K562 (cell line): ENCODE measurements at places on chromosomes 4 and X. TPM values are rescaled to one million over a fixed set of nuclear protein-coding genes. Genes with fewer than 3 reads are reported as not detected.
A peak's percentile ranks its signal among the peaks of the same experiment; 100 is the strongest.

DNA sequence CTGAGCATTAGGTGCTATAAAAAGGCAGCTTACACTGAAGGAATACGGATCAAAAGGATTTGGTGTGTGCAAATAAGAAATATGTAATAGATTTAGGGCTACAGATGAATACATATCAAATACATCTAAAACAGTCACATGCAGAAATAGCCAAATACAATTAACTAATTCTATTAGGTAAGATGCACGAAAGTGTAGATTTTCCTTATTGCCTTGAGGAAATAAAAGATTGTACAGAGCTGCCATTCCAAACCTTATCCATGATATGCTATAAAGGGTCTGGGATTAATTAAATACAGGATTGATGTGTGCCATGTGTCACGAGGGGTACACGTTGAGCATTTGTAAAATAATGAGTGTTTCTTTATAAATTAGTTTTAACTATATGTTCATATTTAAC is 107.0 kb upstream of the ELOVL6 start:
- no peak for DNase-seq

DNA sequence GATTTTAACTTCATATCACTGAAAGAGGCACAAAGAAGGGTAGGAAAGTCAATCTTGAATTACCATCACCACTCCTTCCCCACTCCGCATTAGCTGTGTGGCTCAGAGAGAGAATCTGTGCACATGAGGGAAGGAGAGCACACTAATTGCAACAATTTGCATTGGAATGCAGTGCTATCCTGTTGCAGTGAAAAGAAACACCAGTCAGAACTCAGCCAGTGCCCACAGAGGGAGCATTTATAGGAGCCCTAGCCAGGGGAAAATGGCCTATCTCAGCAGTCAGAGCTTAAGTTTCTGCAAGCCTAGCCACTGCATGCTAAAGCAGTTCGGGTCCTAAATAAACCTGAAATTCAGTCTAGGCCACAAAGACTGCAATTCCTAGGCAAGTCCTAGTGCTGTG is 159.4 kb upstream of the AR start:
- no peak for DNase-seq

DNA sequence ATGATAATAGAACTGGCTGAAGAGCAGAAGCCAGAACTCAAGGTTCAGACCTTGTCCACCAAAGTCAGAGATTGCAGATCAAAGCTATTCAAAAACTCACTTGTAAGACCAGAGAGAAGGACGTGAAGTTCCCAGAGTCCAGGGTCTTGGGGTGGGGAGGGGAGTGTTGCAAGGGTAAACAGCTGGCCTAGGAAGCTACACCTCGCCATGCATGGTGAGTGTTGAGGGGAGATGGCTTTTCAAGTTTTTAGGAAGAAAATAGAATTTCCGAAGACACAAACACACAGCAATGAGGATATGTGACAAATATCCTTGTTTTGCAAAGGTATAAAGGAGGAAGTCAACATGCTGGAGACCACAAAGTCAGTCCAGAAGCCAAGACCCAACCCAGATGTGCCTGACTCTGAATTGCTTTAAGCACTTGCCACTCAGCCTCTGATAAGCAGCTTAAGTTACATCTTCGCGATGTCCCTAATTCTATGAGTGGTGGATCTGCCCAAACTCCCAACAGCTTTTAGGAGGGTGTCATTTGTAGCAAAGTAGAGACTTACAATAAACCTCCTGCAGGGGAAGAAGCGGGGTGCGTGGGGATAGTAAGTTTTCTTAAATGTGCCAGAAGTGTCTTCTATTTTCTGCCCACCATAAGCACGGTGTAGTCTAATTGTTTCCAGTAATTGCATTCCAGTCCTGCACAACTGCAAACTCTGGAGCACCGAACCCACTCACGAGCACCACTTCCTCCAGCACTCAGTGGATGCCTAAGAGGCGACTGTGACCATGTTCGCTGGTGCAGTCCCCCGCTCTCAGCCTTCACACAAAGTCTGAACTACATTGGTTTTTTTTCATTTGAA is 26.5 kb downstream of the HAND2 start:
- no peak for DNase-seq

The SPOCK3 gene
- not detected in 2 replicates for polyA plus RNA-seq

DNA sequence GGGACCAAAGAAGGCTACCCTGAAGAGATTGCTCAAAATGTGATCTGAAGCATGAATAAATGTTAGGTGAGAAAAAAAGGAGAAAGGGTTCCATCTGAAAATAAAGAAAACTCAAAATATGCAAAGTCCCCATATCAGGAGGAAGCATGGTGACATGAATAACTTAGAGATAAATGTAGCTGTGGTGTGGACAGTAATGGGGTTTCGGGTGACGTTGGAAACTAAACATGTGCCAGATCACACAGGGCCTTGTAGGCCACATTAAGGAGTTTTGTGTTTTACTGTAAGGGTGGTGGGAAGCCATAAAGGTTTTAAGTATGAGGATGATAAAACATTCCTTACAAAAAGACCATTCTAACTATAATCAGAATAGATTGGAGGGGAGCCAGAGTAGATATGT is 40.3 kb upstream of the ACSL4 start:
- DNase-seq: peak; percentile 30

The HPRT1 gene
- polyA plus RNA-seq: 100 and 106 TPM in 2 replicates

The MXRA5 gene
- not detected in 2 replicates for polyA plus RNA-seq

The ABCG2 gene
- not detected in 2 replicates for polyA plus RNA-seq

DNA sequence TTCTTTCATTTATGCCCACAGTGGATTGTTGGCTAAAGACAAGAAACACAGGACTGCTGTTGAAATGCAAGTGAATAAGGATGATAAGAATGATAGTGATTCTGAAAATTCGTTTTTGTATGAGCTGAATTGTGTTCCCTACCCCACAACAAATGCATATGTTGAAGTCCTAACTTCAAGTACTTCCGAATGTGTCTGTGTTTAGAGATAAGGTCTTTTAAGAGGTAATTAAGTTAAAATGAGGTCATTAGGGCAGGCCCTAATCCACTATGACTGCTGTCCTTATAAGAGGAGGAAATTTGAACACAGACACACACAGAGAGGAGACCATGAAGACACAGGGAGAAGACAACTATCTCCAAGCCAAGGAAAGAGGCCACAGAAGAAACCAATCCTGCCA is 126.6 kb upstream of the ACSL4 start:
- peak; percentile 20 for DNase-seq

DNA sequence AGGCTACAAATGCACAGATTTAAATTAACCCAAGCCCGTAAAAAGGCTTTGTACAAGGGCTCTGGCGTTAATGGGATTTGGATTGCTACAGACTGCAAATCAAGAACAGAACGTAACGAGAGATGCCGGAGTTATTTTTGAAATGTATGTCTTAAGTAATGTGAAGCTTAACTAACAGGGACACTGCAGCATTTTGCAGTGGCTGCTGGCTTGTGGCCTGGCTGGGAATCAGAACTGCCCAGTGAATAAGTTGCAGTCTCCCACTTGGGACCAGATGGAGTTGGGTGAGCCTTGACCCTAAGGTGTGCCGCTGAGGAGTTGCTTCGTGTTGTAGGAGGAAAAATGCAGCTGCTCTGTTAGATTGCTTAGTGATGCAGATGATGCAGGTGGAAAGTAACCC is 318.4 kb downstream of the DHX15 start:
- DNase-seq: no peak

GRCh38 chrX:6729626-6730025 is 194.7 kb upstream of the VCX3A start:
- no peak for DNase-seq

- DNase-seq: peak; percentile 10
These were observed 1.2 kb downstream of the GABRB1 start for GRCh38 chr4:47032405-47033106.

- no peak for DNase-seq
These were observed 178.9 kb upstream of the GPC4 start for GRCh38 chrX:133594156-133594555.

The FHIP1A gene
- polyA plus RNA-seq: 0.01 TPM in 1 of 2 replicates, not detected in the other

The HTN3 gene
- polyA plus RNA-seq: not detected in 2 replicates

- DNase-seq: peak; percentile 64
These were observed 120.5 kb upstream of the FAT1 start for GRCh38 chr4:186844059-186844681.
